NCI-H1436 (cell line): ENCODE measurements at places on chromosomes 5 and 9.

GRCh38 chr9:104329245-104329644 lies 174.8 kb upstream of the OR13F1 start:
- DNase-seq, result no peak

- no peak for DNase-seq
Observed at GRCh38 chr9:37062336-37062735, 28.3 kb upstream of the PAX5 start.

GRCh38 chr5:107719034-107719606 lies 48.4 kb upstream of the EFNA5 start:
- DNase-seq, result no peak

GRCh38 chr5:131296213-131296672 lies 32.4 kb downstream of the CDC42SE2 start:
- DNase-seq, result no peak

GRCh38 chr9:120080849-120081248 lies 499.1 kb downstream of the CDK5RAP2 start:
- DNase-seq, result peak; percentile 66

DNA sequence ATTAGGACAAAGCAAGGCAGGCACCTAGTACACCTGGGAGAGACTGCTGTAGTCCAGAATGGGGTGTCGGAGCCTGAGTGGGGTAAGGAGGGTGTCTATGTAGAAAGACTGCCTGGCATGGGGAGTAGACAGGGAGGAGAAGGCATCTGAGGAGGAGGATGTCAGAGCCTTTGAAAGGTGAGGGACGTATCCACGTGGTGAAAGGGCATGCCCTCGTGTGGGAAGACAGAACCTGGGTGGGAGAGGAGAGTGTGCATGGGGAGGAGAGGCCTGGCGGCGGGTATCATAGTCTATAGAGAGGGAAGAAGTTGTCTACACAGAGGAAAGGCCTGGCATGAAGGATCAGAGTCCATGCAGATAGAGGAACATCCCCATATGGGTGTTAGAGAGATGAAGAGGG lies 91.8 kb downstream of the NDFIP1 start:
- DNase-seq, result no peak

- no peak for DNase-seq
Observed at GRCh38 chr5:174533751-174534241, 190.6 kb upstream of the MSX2 start.

- no peak for DNase-seq
Observed at GRCh38 chr9:30411571-30411970, 1972.9 kb upstream of the ACO1 start.

GRCh38 chr5:135879591-135879990 lies 16.1 kb downstream of the IL9 start:
- DNase-seq, result no peak

DNA sequence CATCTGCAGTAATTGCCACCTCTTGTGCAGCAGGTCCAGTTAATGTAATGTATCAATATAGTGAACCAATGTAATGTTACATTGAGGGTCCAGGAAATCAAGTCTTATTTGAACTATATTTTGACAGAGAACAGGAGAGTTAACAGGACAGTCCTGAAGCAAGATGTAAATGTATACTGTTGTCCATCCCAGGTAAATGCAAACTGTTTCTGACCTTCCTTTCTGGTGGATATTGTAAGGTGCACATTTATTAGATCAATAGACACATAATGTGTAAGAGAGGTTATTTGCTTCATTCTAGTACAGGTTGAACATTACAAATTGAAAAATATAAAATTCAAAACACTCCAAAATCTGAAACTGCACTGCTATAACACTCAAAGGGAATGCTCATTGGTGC lies 23.4 kb upstream of the FBXW11 start:
- DNase-seq, result no peak

GRCh38 chr5:176508603-176509002 lies 28.6 kb downstream of the RNF44 start:
- DNase-seq, result no peak

DNA sequence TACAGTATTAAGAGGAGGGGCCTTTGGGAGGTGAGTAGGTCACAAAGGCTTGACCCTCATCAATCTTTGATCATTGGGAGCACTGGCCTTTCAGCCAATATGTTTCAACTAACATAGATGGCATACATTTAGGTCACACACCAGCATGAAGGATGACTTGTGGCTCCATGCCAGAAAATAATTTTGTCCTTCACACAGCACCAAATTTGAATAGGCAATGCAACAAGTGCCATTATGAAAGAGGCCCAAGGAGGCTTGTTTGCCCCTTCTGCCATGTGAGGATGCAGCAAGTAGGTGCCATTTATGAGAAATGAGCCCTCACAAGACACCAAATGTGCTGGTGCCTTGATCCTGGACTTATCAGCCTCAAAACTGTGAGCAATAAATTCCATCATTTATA lies 81.1 kb downstream of the JAKMIP2 start:
- no peak for DNase-seq

DNA sequence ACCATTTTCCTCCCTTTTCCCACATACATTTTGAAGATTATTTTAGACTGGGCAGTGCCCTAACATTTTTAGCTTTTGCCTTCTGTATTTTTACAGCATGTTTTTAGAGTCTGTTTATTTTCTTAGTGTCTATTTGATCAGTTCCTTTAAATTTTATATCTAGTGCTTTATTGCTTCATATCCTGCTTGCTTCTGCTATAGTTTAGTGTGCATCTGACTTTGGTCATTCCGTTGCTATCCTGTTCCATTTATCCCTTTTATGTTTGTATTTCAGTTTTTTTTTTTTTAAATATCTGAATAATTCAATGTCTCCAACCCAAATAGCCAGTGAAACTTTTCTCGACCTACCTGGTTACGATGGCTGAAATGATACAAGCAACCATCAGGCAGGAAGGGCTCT lies 203.8 kb downstream of the ARHGAP26 start:
- no peak for DNase-seq

DNA sequence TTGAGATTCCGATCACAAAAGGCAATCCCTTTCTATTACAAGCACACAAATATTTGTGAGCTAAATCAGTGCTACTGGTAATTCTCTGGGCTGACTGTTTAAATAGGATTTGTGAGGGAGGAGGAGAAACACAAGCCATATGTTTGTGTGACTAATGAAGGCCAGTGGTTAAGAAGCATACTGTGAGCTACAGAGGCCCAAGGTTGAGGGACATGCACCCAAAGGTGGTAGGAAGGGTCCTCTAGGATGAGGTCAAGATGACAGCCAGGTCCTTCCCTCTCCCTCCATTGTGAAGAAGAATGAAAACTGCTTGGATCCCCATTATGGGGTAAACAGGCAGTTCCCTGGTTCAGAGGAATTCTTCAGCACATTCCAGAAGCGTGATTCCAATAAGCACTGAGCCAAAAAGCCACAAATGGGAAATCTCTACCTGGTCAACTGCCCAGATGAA lies 83.9 kb downstream of the SPOCK1 start:
- DNase-seq, result no peak

DNA sequence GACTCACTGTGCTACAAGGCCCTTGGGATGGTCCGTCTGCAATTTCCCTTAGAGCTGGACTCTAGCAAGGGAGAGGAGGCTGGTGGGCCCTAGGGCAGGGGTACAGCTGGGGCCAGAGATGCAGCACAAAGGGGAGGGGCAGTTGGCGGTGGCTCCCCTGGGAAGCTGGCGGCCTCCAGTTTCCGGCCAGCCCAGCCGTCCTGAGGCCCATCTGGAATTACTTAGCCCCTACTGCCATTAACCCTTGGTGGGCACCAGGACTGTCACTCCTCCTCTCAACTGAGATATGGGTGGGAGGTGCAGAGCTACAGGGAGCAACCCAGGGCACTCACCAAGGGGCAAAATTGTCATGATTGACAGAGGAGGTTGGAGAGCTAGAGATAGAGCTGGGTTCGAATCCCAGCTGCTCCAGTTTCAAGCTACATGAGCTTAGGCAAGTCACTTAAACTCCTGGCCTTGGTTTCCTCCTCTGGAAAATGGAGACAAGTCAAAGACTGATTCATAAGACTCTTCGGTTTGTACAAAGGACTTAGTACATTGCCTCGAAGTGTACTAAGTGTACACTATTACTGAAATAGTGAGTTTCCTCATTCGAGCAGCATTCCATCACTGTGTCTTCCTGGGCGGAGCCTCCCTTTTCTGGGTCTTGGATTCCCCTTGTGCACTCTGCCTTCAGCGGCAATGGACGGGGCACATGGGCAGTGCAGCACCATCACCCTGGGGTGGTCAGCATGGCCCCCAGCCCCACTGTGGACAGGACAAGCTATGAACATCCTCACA lies 2.7 kb upstream of the PDGFRB start:
- DNase-seq, result no peak

GRCh38 chr5:16812448-16812847 lies 123.6 kb downstream of the MYO10 start:
- no peak for DNase-seq

GRCh38 chr5:103436656-103437055 lies 125.9 kb downstream of the NUDT12 start:
- no peak for DNase-seq

DNA sequence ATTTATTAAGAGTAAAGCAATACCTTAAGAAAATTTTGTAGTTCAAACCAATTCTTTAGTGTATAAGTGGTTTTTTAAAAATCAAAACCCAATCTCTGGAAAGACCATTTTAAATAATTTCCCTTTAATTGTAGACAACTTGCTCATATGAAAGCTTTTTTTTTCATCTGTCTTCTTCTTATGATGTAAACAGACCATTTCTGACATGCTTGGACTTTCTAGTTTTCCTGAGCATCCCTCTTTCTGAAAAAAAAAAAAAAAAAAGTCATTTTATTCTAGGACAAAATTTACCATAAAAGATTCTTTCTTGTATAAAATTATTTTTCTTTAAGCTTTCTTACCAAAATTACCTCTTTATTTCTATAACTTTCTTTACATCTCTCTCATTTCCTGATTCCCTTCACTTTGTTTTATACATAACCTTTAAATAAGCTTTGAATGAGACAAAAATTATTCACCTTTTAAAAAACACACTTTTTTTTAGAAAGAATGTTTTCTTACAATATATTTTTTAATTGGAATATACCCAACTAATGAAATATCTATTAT lies 67.5 kb downstream of the COL15A1 start:
- no peak for DNase-seq

GRCh38 chr9:104200456-104200994 lies 106.4 kb downstream of the SMC2 start:
- no peak for DNase-seq

DNA sequence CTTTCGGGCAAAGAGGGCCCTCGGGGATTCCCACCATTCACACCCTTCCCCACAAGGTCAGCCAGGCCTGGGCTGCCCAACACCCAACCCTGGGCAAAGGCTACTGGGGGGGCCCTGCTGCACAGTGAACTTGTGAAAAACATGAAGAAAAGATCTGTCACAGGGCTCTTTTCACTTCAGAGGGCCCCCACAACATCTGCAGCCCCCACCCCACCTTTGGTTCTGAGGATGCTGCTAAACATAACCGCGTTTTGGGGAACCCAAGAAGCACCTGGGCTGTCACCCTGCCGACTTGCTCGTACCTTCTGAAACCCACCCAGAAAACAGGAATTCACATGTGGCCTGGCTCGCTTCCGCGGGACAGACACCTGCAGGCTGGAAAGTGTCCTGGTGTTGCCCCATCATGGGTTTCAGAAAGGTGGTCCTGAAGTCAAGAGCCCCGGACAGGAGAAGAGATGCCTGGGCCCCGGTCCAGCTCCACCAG lies 29.3 kb downstream of the B4GALT1 start:
- no peak for DNase-seq

DNA sequence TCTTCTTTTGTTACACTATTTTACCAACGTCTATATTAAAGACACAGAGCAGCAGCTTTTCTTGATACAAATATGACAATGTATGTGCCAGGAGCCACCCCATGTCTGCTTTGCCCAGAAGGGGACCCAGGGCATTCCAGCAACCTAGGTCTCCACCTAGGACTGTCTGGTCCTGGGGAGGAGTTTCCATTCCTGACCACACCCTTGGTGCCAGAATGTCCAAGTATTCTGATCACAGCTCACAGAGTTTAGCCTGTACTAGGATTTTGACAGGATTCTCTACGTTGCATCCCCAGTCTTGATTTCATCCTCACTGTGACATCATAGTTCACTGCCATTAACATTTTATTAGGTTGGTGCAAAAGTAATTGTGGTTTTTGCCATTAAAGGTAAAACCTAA lies 224.7 kb downstream of the SREK1 start:
- no peak for DNase-seq

DNA sequence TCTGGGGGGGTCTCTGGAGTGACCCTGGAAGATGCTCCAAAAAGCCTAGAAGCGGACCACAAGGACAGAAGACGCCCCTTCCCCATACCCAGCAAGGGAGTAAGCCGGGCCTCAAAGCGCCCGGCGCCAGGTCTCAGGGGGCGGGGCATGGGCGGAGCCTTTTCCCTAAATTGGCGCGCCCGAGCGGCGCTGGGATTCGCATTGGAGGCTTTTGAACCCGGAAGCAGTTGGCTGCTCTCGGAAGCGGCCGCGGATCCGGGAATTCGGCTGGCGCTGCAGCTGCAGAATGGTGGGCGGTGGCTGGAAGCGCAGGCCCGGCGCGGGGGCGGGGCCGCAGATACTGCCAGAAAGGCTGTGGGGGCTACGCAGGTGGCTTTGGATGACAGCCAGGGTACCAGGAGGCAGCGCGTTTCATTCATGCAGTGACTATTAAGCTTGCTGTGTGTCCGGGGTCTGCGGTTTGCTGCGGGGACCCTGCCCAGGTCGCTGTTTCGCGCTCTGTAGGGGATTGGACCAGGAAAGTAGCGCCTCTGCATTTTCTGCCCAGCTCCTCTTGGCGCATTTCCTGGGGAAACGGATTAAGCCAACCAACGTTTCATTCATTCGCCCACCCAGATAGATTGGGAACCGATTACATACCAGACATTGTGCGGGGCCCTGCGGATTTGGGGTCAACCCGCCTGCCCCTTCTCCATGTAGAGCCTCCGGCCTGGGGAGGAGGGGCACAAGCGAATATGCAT lies 83.0 kb upstream of the FREM1 start:
- DNase-seq, result peak; percentile 96

DNA sequence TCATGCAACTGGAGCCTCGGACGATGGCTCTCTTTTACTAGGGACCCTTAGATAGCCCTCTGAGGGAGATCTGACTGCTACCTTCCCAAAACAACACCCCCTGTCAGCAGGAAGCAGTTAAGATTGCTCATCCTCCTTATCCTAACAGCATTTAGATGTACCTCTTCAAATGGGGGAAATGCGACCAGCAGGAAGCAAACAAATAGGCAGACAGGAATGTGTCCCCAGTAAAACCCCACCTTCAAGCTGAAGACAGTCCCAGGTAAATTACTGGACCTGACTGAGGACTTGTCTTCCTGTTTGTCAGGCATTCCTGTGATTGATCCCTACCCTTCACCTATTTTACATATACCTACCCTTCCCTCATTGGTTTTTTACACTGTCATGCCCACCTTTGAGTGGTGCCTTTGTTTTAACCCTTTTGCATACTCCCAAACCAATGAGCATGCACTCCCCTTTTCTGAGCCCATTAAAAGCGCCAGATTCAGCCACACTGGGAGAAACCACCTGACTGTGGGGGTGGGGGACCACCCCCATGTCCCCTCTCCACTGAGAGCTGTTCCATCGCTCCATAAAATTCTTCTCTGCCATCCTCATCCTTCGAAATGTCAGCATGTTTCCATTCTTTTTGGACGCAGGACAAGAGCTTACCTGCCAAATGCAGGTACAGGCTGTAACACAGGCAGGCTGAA lies 954.0 kb upstream of the CDH6 start:
- DNase-seq, result no peak

GRCh38 chr9:110578575-110579033 lies 937 bp downstream of the SVEP1 start:
- DNase-seq, result no peak

- DNase-seq, result no peak
Observed at GRCh38 chr5:76521240-76521758, 101.9 kb downstream of the F2RL2 start.
